ENCODE measurements at places on chromosomes 11 and 22.

GRCh38 chr11:11782532-11783110 lies 59.2 kb upstream of the USP47 start:
- no peak for DNase-seq

DNA sequence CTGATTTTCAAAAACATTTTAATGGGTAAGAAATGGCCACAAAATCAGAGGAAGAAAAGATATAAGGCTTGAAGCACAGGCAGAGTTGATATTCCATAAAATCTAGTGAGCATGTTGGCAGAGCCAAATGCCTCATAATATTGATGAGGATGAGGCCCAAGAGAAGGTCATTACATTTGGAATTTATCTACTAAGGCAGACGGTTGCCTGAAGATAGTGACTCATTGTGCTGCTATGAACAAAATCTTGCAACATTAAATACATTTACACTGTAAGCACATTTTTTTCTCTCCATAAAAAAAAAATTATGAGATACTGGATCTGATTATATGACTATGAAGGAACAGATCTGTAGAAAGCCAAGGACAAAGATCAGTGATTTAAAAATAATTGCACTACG lies 881.4 kb upstream of the CHORDC1 start:
- DNase-seq, result no peak

GRCh38 chr11:48164836-48165235 lies 51.8 kb upstream of the OR4B1 start:
- DNase-seq, result no peak

DNA sequence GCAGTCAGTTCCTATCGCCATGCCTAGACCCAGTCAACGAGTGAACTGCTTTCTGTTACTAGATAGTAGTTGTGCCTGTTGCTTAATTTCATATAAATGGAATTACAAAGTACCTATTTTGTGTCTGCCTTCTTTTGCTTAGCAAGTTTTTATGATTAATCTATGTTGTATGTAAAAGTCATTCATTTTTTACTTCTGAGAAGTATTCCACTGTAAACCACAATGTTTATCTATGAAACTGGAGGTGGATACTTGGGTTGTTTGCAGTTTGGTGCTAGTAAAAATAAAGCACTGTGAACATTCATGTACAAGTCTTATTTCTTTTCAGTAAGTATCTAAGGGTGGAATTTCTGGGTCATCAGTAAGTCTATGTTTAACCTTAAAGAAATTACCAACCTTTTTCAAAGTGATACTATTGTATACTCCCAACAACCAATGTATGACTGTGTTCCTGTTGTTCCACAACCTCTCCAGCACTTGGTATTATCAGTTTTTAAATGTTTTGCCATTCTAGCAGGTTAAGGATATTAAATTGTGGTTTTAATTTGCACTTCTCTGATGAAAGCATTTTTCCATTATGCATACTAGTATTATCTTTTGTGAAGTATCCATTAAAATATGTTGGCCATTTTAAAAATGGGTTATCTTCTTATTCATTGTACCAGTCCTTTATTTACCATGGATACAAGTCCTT lies 68.2 kb downstream of the DNAJC24 start:
- no peak for DNase-seq

DNA sequence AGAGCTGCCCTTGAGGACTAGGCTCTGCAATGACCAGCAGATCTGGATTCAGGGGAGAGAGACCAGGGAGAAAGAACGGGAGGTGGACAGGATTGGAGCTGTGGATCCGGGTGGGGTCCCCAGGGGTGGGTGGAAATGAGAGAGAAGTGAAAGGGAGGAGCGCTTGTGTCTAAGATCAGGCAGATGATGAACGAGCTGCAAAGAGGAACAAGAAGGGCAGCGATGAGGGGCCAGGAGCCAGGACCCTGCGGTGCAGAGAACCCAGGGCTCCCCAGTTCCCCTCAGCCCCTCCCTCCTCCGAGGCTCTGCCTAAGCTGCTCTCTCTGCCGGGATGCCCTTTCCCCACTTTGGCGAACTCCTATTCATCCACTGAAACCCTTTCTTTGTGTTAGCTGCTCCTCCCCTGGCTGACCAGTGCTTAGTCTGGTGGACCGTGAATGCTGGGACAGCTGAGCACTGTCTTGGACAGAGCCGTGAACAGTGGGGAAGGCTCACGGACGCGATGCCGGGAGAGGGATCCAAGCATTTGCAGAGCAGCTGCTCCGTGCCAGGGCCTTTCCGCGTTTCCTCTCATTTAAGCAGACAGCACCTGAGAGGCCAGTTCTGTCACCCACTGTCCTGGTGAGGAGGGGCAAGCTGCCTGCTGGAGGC lies 35.9 kb downstream of the SHISAL1 start:
- no peak for DNase-seq

- DNase-seq, result peak; percentile 82
These were observed 13.5 kb upstream of the SORL1-AS1 start for GRCh38 chr11:121466063-121466794.

- DNase-seq, result no peak
These were observed 35.6 kb downstream of the PRDM11 start for GRCh38 chr11:45181889-45182550.

DNA sequence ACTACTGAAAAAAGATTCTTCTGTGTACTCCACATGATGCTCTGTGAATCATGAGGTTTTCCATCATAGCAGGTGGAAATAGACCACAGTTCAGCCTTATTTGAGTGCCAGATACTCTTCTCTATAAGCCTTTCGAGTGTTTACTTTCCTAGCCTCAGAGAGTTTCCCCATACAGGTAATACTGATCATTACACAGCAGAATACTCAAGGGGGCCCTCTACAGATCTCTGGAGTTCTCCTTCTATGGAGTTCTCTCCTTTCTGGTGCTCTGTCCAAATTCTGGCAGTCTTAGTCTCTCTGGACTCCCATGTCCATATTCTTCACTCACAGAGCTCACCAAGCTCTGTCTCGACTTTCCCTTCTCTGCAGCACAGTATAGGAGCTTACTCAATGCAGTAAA lies 175.7 kb upstream of the CARD18 start:
- DNase-seq, result no peak

GRCh38 chr11:123357353-123357989 lies 72.6 kb upstream of the GRAMD1B start:
- DNase-seq, result no peak

DNA sequence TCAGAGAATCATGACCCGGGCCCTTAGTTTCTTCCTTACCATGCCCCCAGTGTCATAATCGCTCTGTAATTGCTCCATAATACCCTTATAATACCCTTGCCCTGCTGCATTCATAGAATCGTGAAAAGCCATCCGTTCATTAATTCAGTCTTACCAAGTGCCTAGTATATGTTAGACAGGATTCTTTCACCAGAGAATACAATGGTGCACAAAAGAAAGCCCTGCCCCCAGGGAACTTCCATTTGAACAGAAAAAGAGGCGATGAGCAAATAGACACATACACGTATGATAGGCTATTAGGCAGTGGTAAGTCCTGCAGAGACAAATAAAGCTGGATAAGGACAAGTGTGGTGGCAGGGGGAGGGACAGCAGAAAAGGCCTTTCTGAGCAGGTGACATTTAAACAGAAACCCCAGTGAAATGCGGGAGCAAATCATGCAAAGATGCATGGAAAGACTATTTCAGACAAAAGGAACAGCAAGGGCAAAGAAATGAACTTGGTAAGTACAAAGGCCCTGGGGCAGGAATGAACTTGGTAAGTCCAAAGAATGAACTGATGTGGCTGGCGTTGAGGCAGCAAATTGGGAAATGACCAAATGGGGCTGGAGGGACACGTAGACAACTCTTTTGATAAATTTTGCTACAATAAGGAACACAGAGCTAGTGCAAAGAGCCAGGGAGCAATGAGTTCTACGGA lies 74.6 kb upstream of the CREB3L1 start:
- DNase-seq, result no peak

GRCh38 chr11:57500515-57500914 lies 15.0 kb downstream of the SLC43A1 start:
- DNase-seq, result no peak

GRCh38 chr11:123238297-123238696 lies 43.2 kb upstream of the CLMP start:
- DNase-seq, result no peak

- no peak for DNase-seq
These were observed 72.4 kb downstream of the PANX1 start for GRCh38 chr11:94201004-94201465.

DNA sequence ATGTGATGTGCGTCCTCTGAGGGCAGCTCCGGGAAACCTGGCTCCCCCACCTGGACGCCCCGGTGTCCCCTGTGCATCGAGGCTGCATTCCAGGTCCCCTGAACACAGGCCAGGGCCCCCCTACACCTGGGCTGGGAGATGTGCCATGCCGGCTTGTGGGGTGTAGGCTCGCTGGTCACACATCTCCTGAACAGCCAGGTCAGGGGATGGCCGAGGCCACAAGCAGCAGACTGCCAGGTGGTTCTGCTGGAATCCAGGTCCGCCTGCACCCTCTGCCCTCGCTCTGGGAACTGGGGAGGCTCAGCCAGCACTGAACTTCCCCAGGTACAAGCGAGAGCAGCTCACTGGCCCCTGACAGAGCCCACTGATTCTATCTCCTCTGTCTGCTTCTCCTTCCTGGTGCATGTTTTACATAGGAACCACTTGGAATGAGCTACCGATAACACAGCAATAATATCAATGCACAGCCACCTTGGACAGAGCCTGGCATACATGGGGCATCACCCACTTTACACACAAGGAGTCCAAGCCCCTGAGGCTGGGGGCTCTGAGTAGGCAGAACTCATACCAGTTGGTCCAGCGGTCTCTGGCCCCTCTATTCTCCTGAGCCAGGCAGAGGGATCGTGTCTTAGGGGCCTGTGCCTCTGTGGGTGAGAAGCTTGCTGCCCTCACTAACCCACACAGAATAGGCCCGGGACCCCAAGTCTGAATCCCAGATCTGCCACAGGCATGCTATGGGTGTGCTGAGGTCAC lies 46.8 kb downstream of the TBX1 start:
- DNase-seq, result no peak

DNA sequence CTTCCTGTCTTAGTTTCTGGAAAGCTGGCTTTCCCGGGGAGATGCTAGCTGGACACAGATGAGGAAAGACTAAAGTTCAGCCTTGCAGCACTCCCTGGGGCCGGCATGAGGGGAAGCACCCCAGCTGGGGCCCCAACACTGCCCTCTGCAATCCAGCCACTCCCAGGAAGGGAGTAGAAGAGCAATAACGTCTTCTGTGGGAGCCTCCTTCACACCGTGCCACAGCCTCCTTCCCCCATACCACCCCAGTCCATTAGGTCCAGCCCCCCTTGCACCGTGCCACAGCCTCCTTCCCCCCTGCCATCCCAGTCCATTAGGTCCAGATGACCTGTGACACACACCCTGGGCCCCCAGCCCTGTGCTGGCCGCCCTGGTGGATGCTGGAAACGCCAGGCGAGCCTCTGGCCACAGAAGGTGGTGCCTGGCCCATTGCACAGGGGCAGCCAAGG lies 44.1 kb upstream of the PRDM11 start:
- peak; percentile 1 for DNase-seq

- DNase-seq, result no peak
These were observed 140.7 kb upstream of the CTSC start for GRCh38 chr11:88478136-88478815.

- peak; percentile 22 for DNase-seq
These were observed 75.3 kb downstream of the PKNOX2 start for GRCh38 chr11:125239585-125240560.

- DNase-seq, result no peak
These were observed 50.5 kb downstream of the SMCO4 start for GRCh38 chr11:93492464-93493251.

GRCh38 chr11:1023811-1024596 lies 12.5 kb downstream of the MUC6 start:
- no peak for DNase-seq

DNA sequence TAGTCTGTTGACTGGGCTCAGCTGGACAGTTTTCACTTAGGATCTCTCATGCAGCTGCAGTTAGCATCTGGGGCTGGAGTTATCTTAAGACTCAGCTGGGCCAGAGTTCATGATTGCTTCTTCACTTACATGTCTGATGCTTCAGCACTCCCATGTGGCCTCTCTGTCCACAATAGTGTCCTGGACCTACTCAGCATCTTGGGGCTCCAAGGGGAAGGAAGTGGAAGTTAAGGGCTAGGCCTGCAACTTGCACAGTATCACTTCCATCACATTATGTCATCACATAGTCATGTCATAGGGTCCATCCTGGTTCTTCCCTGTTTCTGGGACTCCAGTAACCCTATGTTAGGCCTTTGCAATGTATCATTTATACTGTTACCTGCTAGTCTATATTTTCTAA lies 115.9 kb downstream of the C11orf65 start:
- peak; percentile 8 for DNase-seq

- DNase-seq, result no peak
These were observed 1.6 kb upstream of the ELFN2 start for GRCh38 chr22:37428649-37429586.

- DNase-seq, result peak; percentile 48
These were observed 18.7 kb upstream of the JHY start for GRCh38 chr11:122863704-122864326.

GRCh38 chr11:86482692-86483091 lies 108.0 kb downstream of the CCDC81 start:
- DNase-seq, result no peak

DNA sequence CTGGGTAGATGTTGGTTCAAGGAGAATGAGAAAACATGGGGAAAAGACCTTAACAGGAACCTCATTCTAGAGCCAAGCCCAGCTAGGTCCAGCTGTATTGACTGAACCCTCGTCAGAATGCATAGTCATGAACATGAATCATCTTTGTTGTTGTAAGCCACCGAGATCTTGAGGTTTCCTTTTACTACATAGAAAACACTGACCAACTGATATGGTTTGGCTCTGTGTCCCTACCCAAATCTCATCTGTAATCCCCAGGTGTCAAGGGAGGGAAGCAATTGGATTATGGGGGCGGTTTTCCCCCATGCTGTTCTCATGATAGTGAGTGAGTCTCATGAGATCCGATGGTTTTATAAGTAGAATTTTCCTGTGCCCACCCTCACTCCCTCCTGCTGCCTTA lies 19.4 kb upstream of the PHOX2A start:
- no peak for DNase-seq

DNA sequence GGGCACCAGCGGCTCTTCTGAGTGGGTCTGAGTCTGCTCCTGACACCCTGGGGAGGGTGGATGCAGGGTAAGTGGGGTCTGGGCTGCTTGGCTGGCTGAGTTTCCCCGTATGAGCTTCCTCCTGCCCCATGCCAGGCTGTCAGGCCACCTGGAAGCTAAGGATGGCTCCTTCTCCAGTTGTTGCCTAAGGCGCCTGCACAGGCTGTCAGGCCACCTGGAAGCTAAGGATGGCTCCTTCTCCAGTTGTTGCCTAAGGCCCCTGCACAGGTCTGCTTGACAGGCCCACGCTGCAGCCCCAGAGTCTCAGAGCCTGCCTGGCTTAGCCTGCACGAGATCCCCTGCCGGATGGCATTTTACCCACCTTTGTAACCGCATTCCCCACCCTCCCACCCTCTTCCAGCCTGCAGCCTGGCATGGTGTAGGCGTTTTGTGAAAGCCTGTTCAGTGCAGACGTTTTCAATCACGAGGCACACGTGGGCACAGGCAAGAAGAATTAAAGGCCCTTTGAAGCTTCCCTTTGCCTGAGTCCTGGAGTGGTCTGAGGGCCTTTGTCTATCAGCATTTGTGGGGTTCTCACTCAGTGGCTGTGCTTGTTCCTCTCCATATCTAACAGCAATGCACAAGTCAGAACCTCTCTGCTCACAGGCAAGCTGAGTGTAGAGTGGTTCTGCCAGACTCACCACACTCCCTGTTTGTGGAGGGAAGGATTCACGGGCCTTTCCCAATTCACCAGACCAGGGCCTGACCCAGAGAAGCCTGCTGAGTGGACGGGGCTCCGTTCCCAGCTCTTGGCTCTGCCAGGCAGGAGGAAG lies 40.2 kb upstream of the B3GAT1 start:
- peak; percentile 63 for DNase-seq

- DNase-seq, result peak; percentile 35
These were observed 40.0 kb downstream of the TENM4 start for GRCh38 chr11:79400717-79401330.
